Left lung (tissue), 14 donors: ENCODE measurements at places on chromosomes 16 and 17. TPM values are rescaled to one million over a fixed set of nuclear protein-coding genes. Genes with fewer than 3 reads are reported as not detected.
A peak's percentile ranks its signal among the peaks of the same experiment; 100 is the strongest.

Gene TP53TG3C
- 0.18 TPM for total RNA-seq

GRCh38 chr17:77217566-77217965, 76.8 kb downstream of the SEC14L1 start:
- no peak for DNase-seq

DNA sequence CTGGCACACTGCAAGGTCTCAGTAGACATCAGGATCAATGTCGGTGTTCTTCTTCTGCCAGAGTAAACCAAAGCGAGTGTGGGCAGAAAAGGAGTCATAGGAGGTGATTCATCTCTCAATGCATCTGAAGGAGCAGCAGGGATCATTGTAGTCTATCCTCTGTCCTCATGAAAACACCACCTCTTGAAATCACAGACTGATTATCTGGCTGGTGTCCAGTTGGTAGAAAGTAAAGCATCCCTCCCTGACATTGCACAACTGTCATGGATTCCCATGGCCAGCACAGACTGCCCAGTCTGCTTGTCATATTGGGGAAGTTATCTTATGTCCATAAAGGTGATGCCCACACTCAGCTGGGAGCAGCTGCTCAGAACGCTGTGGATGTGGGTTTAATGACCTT, 74.1 kb downstream of the ABCC12 start:
- no peak for DNase-seq

Gene EFNB3
- 1.2 TPM for total RNA-seq

Gene SPATA20
- total RNA-seq: 57.2 TPM

- DNase-seq: peak; percentile 37
Measured at GRCh38 chr16:30430428-30430970, 669 bp upstream of the DCTPP1 start.

- DNase-seq: peak; percentile 36
Measured at GRCh38 chr16:57759541-57760356, 24.2 kb downstream of the KATNB1 start.

GRCh38 chr16:57405097-57405496, 530 bp downstream of the CCL17 start:
- no peak for DNase-seq

DNA sequence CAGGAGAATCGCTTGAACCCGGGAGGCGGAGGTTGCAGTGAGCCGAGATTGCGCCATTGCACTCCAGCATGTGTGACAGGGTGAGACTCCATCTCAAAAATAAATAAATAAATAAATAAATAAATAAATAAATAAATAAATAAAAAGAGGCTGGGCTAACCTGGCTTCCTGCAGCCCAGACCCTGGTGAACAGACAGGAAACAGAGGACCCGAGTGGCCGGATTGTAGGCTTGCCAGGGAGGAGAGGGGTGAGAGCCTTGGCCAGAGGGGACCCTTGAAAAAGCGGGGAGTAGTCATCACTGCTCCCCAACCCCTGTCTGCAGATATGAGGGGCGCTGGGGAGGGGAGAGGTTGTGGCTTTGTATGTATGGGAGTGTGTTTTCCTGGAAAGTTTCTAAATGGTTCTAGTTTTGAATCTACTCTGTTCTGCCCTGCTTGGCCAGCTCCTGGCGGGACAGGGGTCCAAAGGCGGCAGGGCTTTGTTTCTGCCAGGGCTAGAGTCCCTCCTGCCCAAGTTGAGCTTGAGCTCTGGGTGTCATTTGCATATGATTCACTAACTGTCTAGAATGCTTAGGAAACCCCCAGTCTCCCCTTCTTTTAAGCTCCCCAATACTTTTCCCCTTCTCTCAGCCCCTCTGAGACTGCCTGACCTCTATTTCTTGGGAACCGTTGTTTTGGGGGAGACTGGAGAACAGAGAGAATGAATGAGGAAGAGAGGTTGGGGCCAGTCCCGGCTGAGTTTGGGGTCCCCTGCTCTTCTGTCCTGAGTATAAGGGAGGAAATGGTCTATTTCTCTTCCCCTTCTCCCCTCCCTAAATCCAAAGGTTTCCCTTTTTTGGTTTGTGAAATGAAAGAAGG, 16.4 kb downstream of the RARA start:
- no peak for DNase-seq

Gene MYCBPAP
- total RNA-seq: 2.7 TPM

DNA sequence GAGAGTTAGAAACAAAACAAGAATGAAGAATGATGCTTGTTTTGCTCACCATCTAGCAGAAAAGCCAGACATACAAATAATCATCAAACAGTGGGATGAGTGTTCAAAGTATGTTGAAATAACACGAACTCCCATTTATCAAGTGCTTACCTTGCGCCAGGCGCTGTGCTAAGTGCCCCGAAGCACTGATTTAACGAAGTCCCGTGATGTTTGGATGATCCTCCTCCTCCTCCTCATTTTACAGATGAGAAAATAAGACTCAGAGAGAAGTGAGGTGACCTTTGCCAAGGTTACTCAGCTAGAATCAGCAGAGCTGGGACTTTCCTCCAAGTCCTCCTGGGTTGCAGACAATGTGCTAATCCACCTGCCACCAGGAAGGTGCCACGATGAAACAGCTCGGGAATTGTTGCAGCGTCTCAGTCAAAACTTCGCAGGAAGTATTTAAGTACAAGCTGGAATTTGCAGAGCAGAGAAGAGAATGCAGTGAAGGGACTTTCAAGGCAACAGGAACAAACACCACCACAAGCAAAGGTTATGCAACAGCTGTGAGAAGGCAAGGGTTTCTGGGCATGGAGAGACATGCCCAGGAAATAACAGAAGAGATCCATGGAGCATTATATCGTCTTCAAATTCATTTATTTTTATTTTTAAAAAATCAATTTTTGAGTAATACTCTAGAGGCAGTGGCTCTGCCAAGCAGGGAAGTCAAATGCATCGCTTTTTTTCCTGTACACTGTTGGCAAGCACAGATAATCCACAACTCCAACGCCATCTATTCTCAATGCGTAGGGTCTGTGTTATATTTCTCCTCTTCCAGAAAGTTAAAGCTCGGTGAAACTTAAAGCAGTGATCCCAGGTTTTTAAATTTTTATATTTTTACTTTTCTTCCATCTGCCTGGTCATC, 11.1 kb downstream of the PRCD start:
- no peak for DNase-seq

- DNase-seq: no peak
Measured at GRCh38 chr17:12459736-12460135, 206.0 kb upstream of the MYOCD start.

Gene E2F4
- 81.4 TPM for total RNA-seq
